ENCODE measurements at places on chromosomes 5 and 9. TPM values are rescaled to one million over a fixed set of nuclear protein-coding genes. Genes with fewer than 3 reads are reported as not detected.

GRCh38 chr5:107127878-107128277, 542.9 kb downstream of the EFNA5 start:
- no peak for DNase-seq

- no peak for DNase-seq
Observed at GRCh38 chr5:34680896-34681295, 24.8 kb downstream of the RAI14 start.

- DNase-seq: no peak
Observed at GRCh38 chr5:123790226-123790625, 278.2 kb downstream of the CSNK1G3 start.

DNA sequence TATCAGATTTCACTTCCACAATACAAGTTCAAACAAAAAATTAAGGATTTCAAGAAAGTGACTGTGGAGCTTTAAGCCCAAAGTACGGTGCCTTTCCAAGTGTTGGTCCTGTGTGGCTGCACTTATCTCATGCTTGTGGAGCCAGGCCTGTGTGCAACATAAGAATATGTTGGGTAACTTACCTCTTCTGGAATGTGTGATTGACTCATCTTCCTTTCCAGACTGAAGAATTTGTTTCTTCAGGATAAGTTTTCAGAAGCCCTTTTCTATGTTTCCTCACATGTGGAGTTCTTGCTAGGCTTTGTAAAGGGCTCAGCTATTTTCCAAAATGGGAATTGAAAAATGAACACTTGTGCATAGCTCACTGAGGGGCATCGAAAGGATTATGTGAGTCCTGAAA, 485.1 kb upstream of the PAPPA start:
- DNase-seq: no peak

DNA sequence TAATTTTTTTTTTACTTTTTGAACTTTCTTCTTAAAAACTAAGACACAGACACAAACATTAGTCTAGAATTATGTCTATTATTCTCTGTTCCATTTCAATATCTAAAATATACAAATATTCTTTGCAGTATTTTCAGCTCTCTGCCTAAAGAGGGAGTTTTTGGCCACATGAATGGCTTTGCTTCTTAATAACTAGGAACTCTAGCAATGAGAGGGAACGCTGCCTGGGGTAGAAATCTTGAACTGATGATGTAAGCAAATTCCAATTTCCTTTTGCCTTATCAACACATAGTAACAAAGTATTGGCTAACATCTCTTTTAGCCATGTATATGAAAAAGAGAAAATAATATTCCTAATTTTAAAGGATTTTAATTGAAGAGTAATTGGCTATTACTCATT, 51.9 kb downstream of the SLC25A46 start:
- DNase-seq: peak; percentile 52

GRCh38 chr5:127863161-127863560, 160.0 kb downstream of the CCDC192 start:
- DNase-seq: no peak

Gene RNF183
- not detected for total RNA-seq

Gene KIF27
- 1.4 TPM for total RNA-seq

Gene CDH18
- 0.26 TPM for total RNA-seq

Gene PCDHGA6
- 1.8 TPM for total RNA-seq

Gene AK8
- 0.13 TPM for total RNA-seq

Gene OR13C8
- not detected for total RNA-seq

Gene LRRC19
- total RNA-seq: not detected

Gene HEMGN
- 0.08 TPM for total RNA-seq

Gene SAXO1
- not detected for total RNA-seq

Gene GGTA1
- total RNA-seq: not detected
